ENCODE measurements at places on chromosomes 1 and 21. TPM values are rescaled to one million over a fixed set of nuclear protein-coding genes. Genes with fewer than 3 reads are reported as not detected.

TMEM50A gene
- total RNA-seq: 183 TPM

TSPEAR gene
- total RNA-seq: not detected

SIKE1 gene
- 47.7 TPM for total RNA-seq

LPAR3 gene
- total RNA-seq: 2.2 TPM

CAMK2N1 gene
- 41.1 TPM for total RNA-seq

ADCY10 gene
- not detected for total RNA-seq

SLC30A10 gene
- total RNA-seq: not detected

ADAM30 gene
- not detected for total RNA-seq

C2CD4D gene
- total RNA-seq: not detected

GRCh38 chr1:58454385-58454784 lies 92.1 kb downstream of the OMA1 start:
- no peak for DNase-seq

DNA sequence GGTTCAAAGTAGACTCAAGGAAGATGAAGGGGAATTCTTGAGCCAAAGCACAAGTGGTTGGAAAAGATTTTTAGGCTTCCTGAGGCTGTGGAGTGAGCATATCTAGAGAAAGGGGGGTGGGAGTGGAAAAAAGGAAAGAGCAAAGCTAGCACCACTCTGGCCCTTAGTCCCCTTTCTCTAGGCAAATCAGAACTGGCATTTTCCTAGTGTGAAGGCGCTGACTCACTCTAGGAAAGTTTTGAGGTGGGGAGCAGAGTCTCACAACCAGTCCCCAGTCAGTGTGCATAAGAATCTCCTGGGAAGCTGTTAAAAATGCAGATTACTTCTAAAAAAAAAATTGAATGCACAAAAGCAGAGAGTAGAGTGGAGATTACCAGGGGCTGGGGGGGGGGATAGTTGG lies 3.4 kb upstream of the GPR89B start:
- no peak for DNase-seq

DNA sequence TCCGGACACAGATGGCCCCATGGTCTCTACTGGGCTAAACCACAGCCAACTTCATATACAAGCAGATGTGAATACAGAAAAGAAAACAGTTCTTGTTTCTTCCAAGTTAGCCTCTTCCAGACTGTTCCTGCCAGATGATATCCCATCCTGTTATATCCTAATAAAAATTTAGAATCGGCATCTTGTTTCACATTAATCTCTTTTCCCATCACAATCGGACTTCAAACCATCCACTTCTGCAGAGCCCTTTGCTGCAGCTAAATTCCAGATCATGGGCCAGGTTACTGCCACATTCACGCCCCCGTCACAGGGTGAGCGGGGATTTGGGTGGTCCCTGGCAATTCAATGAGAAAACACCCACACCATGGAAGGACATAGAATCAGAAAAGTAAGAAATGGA lies 57.2 kb downstream of the NPHP4 start:
- no peak for DNase-seq

DNA sequence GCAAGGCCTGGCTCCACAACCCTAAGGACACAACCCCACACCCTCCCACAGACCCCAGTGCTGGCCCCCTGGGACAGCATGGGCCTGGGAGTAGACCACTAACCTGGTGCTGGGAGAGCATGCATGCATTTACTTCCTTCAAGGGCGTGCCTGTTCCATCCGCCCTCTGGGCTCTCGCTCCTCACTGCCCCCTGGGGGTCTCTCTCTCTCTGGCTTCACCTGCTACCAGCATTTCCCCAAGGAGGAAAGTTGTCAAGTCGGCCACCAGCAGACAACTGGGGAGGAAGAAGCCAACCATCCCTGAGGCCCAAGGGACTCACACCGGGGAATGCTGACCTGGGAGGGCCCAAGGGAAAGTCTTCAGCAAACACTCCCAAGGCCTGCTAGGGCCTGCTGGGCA lies 6.5 kb downstream of the LRP8 start:
- DNase-seq: no peak

- DNase-seq: no peak
Measured at GRCh38 chr1:29283804-29284195, 47.5 kb downstream of the PTPRU start.

GRCh38 chr1:27563591-27564471 lies 40.1 kb downstream of the AHDC1 start:
- peak; percentile 60 for DNase-seq

DNA sequence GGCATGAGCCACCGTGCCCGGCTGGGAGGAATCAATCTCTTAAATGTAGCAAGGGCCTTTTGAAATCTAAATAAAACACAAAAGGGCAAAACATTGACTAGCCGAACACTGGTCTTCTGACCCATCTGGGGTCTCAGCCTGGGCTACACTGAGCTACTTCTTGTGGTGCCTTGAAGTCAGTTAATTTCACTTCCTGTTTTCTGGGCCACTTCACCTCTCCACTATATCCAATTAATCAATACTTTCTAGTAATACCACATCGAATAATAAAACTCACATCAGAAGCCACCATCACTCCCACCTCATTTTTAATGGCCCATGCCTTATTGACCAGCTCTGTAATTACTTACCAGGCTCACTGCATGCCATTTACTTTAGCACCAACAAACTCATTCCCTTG lies 138.0 kb upstream of the SAMSN1 start:
- no peak for DNase-seq

GRCh38 chr1:228172591-228173527 lies 7.3 kb downstream of the IBA57 start:
- no peak for DNase-seq

GRCh38 chr1:2447276-2448097 lies 28.6 kb upstream of the PLCH2 start:
- no peak for DNase-seq

DNA sequence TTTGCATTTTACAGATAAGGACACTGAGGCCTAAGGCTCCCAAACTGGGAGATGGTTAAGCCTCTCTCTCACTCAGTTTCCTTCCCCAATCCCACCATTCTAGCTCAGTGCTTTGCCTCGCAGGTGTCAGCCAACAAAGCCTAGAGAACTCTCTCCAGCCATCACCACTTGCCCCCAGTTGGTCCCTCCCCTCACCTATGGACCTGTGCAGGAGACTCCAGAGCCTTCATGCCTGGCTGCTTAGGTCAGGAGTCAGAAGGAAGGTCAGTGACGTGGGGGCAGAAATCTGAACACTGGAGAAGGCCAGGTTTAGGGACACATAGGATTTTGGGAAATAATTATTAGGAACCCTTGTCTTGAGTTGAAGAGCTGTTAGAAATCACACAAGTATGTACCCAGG lies 295.3 kb downstream of the PTPRU start:
- no peak for DNase-seq

GRCh38 chr1:30765556-30766434 lies 8.2 kb upstream of the LAPTM5 start:
- no peak for DNase-seq

DNA sequence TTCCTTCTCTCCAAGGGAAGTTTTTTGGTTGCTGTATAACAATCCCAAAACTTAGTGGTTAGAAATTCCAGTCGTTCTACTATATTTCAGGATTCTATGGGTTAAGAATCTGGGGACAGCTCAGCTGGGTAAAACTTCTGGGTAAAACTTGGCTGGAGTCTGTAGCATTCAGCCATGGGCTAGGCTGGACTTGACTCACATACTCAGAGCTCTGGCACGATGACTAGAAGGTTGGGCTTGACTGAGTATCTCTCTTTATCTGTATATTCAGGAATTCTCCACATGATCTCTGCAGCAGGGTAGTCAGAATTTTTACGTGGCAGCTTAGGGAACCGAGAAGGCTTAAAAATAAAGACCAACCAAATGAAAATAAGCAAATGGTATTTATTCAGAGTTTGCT lies 28.2 kb upstream of the HRNR start:
- peak; percentile 19 for DNase-seq

Data from HFFc6 (cell line).